ENCODE measurements at places on chromosomes 11 and 22.

DNA sequence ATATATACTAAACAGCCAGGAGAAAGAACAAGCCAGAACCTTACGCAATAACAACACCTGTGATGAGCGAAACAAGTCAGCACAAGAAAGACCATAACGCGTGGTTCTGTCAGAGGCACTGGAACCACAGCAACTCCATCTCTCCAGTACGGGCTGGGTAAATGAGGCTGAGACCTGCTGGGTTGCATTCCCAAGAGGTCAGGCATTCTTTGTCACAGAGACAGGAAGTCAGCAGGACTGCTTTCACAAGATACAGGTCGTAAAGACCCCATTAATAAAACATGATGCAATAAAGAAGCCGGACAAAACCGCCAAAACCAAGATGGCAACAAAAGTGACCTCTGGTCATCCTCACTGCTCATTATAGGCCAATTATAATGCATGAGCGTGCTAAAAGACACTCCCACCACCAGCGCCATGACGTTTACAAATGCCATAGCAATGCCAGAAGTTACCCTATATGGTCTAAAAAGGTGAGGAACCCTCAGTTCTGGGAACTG is 21.7 kb downstream of the TPST2 start:
- no peak for DNase-seq

DNA sequence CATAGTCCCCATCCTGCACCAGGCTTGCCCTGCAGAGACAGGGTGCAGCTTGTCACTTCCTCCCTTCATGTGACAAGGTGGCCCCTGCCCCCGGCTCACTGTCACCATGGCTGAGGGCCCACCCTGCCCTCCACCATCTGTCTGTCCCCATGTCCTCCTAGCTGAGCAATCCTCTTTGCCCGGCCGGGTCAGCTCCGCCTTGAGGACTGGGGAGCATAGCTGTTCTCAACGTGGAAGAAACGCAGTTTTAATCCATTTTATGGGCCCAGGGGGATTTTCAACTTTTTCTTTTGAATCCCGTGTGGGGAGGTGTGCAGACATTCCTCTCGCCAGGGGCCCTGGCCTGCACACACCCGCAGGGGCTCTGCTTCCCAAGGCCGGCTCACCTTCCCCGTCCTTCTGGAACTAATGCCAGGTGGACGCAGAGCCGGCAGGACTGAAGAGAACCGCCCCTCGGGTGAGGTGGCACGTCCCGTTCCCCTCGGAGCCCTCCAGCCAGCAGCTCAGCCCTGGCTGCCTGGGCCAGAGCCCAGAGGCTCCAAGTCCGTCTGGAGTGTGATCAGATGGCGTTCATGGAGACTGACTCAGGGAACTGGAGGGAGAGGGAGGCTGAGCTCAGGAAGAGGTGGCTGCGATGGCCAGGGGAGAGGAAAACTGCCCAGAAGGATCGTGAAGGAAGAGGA is 1108.7 kb downstream of the BRD1 start:
- DNase-seq: no peak

GRCh38 chr11:27563201-27563600 is 56.6 kb upstream of the LIN7C start:
- DNase-seq: no peak

DNA sequence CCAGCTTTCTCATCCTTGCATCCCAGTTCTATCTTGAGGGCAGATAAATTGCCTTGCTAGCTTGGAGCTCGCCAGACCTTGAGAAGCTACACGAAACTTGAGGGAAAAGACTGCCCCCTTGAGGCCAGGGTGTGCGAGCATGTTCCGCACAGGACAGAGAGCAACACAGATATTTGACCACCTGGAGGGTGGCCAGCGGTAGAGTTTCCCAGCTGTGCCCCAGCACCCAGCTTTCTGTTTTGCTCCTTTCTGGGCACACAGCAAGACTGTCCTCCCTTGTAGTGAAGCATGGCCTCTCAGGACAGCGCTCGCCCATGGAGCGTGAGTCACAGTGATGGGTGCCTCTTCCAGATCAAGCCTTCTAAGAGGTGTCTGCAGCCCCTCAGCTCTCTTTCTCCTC is 23.5 kb downstream of the SPATA19 start:
- no peak for DNase-seq

- DNase-seq: no peak
Measured at GRCh38 chr22:27480487-27480886, 321.1 kb downstream of the MN1 start.

DNA sequence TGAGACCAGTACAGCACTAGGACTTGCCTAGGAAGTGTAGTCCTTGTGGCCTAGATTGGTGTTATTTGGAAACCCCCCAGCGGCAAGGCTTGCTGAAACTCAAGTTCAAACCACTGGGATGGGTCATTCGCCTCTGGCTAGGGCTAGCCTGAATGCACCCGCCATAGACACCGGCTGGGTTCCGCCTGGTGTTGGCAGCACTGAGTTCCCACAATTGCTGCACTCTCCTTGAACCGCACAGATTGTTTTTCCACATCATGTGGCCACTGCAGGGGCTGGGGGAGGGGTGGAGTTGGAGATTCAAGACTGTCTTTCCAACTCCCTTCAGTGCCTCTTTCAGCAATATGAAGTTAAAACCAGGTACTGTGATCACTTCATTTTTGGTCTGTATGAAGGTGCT is 43.1 kb downstream of the CCDC73 start:
- no peak for DNase-seq

DNA sequence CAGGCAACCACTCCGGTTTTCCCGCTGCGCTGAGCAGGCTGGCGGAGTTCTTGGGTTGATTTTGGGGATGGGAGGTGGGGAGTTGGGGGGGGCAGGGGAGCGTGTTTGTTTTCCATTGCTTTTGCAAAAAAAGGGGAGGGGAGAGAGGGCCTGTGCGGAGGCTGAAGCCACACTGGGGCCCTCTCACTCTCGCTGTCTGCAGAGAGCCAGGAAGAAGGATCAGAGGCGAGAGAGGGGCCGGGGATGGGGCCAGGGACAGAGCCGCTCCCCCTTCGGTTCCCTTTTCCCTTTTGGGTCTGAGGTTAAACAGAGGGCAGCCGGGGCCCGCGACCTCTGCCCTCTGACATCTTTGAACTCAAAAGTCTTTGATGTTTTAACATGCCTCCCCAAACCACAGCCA is 17.4 kb upstream of the H19 start:
- DNase-seq: no peak

GRCh38 chr11:114466742-114467141 is 27.5 kb downstream of the REXO2 start:
- DNase-seq: no peak

GRCh38 chr11:213111-213510 is 5.6 kb downstream of the RIC8A start:
- DNase-seq: no peak

DNA sequence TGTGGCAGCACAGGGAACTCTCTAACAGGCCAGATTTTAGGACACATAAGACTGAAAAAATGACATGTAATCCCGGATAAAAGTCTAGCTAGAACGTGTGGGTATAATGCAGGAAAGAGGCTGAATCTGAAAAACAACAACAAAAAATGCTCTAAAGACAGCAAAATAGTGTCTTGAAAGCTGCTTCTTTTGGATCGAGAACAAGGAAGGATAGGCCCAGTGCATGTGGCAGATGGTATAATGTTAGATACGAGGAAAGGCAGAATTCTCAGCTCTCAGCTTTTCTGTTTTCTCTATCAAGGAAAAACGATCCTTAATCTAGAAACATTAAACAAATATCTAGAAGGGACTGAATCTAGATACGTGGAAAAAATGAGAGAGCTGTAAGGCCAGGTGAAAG is 33.8 kb upstream of the PARVA start:
- DNase-seq: no peak

DNA sequence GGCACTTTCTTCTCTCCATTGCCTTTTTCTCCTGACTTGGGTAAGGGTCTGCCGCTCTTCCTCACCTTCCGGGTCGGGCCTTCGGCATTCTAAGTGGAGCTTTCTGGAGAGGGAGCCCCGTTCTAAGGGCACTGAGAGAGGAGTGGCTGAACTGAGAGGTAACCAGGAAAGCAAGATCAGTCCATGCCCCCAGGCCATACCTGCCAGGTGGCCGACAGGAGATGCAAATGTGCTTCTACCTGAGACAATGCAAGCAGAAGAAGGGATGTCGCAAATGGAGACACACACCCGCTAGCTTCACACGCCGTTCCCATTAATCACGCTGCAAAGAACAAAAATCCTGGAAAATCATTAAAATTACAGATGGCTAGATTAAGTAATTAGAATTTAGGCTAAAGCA is 156.4 kb upstream of the TBCEL start:
- no peak for DNase-seq

- no peak for DNase-seq
Measured at GRCh38 chr11:108975026-108975425, 310.2 kb downstream of the DDX10 start.

GRCh38 chr11:19311308-19312030 is 70.7 kb upstream of the E2F8 start:
- no peak for DNase-seq

DNA sequence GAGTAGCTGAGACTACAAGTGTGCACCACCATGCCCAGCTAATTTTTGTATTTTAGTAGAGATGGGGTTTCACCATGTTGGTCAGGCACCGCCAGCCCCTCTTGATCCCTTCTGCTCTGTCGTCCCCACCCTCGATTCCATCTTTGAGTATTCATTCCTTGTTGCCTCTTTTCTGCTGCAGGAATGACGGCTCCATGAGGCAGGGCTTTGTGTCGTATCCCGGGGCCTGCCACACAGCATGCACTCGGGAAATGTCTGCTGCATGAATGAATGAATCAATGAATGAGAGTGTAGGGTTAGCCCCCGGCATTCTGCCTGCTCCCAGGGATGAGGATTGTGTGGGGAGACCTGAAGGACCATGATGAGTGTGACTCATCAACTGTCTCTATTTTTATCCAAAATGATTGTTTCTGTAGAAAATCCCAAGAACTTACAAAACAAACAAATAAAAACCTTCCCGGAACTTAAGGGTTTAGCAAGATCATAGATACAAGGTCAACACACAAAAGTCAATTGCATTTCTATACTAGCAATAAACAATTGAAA is 54.6 kb upstream of the SLC22A12 start:
- no peak for DNase-seq

DNA sequence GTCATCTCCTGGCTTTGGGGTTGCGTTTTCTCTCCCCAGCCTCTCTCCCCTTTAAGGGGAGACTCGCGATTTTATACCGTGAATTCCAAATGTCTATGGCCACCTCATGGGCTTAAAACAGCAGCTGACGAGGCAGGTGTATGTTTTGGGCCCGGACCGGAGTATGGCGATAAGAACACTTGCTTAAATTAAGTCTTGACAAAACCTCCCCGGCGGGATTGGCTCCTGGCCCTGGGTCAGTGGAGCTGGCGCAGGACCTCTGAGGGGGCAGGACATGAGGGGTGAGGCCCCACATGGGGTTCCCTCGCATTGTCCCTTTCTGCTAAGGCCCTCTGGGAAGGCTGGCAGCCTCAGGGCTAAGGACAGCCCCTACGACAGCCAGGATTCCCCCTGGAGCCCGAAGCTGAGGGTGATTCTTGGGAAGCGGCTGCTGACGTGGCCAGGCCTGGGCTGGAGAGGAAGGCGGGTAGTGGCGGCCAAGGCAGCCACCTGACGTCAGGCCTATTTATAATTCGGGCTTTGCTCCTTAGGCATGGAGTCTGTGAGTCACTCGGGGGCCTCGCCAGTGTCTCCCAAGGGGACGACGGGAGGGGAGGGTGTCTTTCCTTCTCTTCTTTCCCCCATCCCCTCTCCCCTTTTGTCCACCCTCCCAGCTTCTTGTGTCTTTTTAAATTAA is 12.7 kb downstream of the MYO18B start:
- DNase-seq: no peak

DNA sequence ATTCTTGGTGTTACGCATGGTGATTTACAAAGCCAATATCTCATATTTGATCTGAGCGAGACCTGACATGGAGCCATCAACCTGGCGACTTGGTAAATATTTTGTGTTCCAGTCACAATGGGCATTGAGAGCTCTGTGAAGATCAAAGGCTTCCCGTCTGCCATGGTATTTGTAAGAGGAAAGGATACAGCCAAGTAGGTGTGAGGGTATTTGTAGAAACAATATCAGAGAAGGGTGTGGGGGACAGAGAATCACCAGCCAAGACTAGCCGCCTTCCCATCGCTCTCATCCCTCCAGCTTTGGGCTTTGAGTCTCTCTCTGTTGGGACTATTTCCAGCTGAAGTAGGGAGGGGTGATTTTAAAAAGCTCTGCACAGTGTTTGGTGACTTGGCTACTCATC is 173.4 kb upstream of the BDNF start:
- DNase-seq: no peak

- no peak for DNase-seq
Measured at GRCh38 chr11:45485070-45485707, 180.2 kb downstream of the CHST1 start.

- DNase-seq: no peak
Measured at GRCh38 chr11:35163209-35163608, 24.2 kb downstream of the CD44 start.

DNA sequence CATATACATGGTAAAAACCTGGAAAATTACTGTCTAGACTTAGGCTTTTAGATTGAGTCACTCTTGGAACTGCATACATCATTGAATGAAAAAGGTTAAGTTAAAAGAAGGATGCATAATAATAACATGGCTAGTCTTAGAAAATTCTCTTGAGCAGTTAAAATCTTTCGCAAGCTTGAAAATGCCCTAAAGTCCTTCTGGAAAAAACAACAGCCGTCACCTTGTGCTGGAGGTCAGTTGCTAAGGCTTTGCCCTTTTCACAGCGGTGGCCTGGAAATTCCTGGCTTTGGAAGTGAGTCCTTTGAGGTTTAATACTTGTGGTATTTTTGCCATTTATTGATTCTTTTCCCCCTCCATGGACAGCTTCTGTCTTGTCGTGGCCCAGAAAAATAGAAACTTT is 17.4 kb upstream of the FBLN1 start:
- no peak for DNase-seq

DNA sequence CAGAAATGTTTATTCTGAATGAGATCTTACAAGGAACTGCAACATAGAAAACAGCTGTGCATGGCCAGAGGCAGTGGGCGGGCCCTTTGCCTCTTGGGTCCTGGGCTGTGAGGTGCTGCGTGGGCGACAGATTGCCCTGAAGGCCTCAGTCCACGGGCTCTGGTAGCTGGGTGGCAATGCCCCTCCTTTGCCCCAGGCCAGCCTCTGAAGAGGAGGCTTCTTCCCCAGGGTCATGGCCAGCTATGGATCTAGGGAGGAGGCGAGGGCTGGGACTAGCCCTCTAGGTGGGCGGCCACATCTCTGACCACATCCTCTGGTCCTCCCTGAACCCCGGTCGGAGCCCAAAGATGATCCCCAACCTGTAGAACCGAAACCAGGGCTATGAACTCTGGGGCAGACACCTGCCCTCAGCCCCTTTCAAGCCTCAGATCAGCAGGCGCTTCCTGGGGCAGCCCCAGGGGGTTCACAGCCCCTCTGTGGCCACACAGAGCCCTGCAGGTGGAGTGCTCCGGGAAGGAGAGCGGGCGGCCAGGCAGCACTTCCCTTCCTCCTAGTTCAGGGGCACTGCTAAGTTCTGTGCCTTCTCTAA is 6.6 kb upstream of the CDC42BPG start:
- no peak for DNase-seq

GRCh38 chr22:35528927-35529326 is 11.7 kb upstream of the RASD2 start:
- no peak for DNase-seq

GRCh38 chr11:33987975-33988580 is 63.5 kb upstream of the CAPRIN1 start:
- peak; percentile 35 for DNase-seq

GRCh38 chr11:2482204-2482603 is 37.4 kb downstream of the KCNQ1 start:
- no peak for DNase-seq
